GM12878 (cell line): ENCODE measurements at places on chromosomes 12 and 14.

- DNase-seq = no peak
These were observed 291.0 kb downstream of the FUT8 start for GRCh38 chr14:65703521-65703920.

GRCh38 chr14:102917469-102918211 lies 4.8 kb upstream of the AMN start:
- DNase-seq = no peak

DNA sequence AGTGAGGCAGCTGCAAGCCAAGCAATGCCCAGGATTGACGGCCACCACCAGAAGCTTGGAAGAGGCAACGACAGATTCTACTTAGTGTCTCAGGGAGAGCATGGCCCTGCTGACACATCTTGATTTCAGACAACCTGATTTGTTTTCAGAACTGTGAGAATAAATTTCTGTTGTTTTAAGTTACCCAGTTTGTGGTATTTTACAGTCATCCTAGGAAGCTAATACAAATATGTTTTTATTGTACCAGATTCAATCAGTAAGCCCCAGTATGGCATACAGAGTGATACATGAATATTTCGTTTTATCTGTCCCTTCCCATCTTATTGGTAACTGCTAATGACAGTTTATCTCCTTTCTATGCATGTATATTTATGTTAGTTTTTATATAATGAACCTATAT lies 62.3 kb downstream of the SAMD4A start:
- DNase-seq = no peak

- no peak for DNase-seq
These were observed 15.0 kb downstream of the BAG5 start for GRCh38 chr14:103547455-103547940.

DNA sequence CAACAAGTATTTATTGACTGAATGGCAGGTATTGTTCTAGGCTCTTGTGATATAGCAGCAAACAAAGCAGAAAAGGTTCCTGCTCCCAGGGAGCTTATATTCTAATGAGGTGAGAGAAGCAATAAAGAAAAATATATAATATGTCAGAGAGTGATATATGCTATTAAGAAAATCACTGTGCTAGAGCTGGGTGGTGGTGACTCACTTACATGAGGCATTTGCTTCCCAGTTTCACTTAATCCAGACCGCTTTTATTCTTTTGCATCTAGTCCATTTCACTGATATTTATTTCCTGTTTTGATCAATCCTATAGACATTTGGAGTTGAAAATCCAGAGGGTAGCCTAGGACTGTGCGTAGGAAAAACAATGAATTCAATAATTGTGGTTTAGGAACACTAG lies 17.5 kb downstream of the TRHDE start:
- no peak for DNase-seq

DNA sequence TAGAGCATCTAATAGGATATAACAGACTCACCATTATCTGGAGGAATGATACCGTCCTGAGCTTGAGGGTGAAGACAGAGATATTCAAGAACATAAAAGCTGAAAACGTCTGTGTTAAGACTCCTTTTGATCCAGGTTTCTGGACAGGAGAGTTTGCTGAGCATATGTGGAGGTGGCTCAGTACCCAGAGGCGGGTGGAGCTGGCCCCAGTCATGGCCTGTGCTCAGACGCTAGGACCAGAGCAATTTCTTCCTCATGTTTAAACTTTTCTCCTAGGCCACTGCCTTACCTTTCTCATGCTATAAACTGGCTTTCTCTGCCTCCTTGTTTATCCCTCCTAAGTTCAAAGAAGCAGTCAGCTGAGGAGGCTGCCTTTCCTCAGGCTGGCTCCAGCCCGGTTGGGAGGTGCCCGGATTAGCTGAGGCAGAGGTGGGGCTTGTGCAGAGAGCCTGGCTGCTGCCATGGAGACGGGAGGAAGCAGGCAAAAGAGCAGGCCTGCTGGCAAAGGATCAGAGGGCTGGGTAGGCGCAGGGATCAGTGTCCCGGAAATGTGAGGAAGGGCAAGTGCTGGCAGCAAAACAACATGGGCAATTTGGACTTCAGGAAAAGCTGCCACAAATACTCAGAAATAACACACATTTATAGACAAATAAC lies 13.7 kb downstream of the COA8 start:
- no peak for DNase-seq

- no peak for DNase-seq
These were observed 11.2 kb downstream of the ADSS1 start for GRCh38 chr14:104734991-104735779.

DNA sequence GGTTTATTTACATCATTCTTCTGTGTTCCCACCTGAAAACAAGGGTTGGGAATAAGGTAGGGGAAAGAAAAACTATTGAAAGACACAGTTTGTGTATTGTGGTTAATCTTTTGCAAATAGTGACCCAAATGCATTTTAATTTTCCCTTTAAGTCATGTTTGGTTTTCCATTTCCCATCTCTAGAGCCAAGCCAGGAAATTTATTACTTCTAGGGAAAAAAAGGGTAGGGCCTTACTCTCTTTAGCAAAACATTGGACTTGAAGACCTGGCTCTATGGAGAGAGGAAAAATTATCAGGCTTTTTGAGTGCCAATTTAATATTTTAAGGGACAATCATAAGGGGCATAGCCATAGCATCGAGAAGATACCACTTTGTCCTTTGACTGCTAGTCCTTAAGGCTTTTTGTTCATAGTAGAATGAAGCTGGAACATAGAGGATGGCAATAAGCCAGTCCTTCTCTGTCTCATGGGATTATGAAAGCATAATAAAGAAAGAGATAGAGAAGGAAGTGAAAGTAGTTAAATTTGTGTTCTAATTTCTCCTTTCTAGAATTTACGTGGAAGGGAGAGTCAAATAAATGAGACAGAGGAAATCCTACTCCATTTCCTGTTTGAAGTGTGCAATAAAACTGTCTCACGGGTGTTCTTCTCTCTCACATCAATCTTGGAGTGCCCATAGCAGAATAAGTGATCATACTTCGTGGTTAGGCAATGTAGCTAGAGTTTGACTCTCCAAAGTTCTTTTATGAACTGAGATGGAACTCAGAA lies 50.9 kb upstream of the PPFIA2 start:
- peak; percentile 3 for DNase-seq

GRCh38 chr12:18141048-18141982 lies 51.3 kb upstream of the RERGL start:
- DNase-seq = no peak

GRCh38 chr12:84186433-84186832 lies 726.2 kb downstream of the SLC6A15 start:
- no peak for DNase-seq

DNA sequence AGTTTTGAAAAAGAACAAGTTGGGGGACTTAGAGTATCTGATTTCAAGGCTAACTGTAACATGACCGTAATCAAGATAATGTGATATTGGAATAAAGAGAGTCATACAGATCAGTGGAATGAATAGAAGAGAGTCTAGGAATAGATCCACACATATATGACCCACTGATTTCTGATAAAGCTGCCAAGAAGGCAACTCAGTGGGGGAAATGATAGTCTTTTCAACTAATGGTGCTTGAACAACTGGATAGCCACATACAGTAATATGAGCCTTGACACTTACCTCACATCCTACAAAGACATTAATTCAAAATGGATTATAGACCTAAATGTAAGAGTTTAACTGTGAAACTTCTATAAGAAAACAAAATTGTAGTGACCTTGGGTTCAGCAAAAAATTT lies 3.8 kb downstream of the PRKCH start:
- DNase-seq = no peak

- no peak for DNase-seq
These were observed 30.5 kb downstream of the TTC6 start for GRCh38 chr14:37625597-37626595.

DNA sequence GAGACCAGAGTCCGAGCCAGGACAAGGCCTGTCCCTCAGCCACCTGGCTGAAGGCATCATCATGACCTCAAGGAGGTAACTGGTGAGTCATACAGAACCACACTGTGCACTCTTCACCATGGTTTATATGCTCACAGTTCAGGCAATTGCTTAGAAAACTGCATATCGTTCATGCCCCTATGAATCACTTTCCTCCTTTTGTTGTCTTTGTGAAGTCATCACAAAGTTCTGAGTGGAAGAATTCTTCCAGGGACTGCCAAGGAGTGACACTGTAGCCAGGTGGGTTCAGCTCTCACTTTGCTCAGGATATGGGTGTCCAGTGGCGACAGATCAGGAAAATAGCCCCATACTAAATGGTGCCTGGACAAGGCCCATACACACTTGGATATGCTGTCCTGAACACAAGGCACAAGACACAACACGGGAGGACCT lies 92.5 kb downstream of the DPF3 start:
- DNase-seq = no peak

- DNase-seq = no peak
These were observed 690 bp upstream of the RBP5 start for GRCh38 chr12:7129287-7129871.

GRCh38 chr14:59564366-59564765 lies 12.2 kb downstream of the CCDC175 start:
- no peak for DNase-seq

GRCh38 chr14:74618078-74618952 lies 6.3 kb upstream of the LTBP2 start:
- no peak for DNase-seq
